AG04450 (cell line): ENCODE measurements at places on chromosomes 2 and 18.
A peak's percentile ranks its signal among the peaks of the same experiment; 100 is the strongest.

GRCh38 chr2:191612496-191612895 lies 65.4 kb upstream of the NABP1 start:
- DNase-seq = peak; percentile 64

GRCh38 chr2:25671622-25672021 lies 1.8 kb downstream of the DTNB start:
- DNase-seq = no peak

GRCh38 chr18:79872527-79873444 lies 75.0 kb downstream of the KCNG2 start:
- no peak for DNase-seq

DNA sequence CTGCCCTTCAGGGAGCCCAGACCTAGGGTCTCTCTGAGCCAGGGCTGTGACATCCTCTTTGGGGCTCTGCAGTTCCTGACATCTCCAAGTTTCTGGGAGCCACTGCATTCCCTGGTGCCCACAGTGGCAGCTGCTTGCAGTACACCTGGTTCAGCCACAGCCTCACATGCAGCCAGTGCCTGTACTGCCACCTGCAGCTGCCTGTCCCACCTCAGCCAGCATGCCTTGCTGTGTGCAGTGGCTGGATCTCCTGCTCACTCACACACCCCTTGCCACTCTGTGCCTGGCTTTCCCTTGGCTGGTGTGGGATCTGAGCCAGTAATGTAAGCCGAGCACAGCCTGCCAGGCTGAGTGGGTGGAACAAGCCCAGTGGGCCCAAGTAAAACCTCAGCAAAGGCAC lies 1288.7 kb downstream of the CNTNAP5 start:
- no peak for DNase-seq

GRCh38 chr2:9285921-9286320 lies 79.3 kb downstream of the ASAP2 start:
- no peak for DNase-seq

- DNase-seq = no peak
These were observed 106.8 kb downstream of the BCL11A start for GRCh38 chr2:60446413-60447267.

GRCh38 chr2:236752096-236752495 lies 182.5 kb downstream of the ACKR3 start:
- no peak for DNase-seq

DNA sequence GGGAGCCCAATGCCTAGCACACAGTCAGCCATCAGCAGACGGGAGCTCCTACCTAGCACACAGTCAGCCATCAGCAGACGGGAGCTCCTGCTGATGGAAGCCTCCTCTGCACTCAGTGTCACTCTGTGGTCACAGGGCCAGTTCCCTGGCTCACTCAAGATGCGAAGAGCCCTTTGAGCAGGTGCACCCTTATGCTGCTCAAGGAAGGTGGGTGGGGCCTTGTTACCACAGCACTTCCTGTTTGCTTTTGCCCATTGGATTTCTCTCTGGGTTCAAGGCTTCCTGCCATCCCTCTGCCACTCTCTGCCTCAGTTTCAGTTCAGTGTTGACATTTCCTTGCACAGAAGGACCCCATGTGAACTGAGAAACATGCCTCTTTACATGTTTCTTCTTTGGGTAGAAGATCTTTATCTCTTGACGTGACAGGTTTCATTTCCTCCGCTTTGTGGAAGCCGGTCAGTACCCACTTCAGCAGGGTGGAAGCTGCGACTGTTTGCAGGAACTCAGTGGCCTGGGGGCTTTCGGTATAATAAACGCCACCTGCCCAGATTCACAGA lies 11.6 kb downstream of the TRIB2 start:
- DNase-seq = no peak

GRCh38 chr2:128273469-128274081 lies 45.1 kb downstream of the HS6ST1 start:
- no peak for DNase-seq
